BJ (cell line): ENCODE measurements at places on chromosomes 13 and 19.

- no peak for DNase-seq
These were observed 802 bp downstream of the BCAM start for GRCh38 chr19:44809577-44810233.

DNA sequence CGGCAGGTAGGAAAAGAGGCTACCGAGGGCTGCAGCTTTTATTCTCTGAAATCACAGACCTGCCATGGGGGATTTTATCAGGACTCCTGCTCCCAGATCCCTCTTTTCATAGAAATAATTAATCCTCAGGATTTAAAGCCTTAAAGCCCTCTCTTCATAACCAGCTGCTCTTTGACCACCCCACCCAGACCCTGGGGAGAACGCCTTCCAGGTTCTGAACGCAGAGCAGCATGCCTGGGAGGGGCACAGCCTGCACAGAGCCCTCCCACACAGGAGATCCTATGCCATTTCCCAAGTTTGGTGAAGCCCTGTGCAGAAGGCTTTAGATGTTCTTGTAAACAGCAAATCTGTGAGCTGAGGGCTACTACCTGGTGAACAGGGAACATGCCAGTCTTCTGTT lies 91.1 kb downstream of the STOML3 start:
- no peak for DNase-seq

- no peak for DNase-seq
These were observed 19.2 kb downstream of the AXL start for GRCh38 chr19:41238244-41238643.

DNA sequence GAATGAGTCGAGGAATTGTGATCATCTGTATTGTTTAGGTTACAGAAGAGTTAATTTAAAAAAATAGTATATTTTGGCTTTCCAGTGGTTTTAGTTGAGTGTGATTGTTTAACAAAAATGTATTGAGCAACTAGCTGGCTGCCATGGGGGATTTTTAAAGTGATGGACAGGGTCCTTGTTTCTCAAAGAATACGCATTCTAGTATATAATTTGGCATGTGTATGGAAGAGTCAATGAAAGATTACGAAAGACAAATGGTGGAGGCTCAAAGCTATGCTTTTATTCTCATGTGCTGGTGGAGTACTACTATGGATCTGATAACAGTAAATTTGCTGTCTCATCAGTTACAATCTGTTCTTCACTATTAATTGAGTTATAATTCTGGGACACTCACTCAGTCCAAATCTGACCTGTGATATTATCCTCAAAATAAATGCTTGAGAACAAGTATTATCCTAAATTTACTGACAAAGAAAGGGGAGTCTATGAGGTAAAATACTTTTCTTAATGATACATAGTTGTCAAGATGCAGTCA lies 240.0 kb downstream of the GPC6 start:
- DNase-seq: no peak

DNA sequence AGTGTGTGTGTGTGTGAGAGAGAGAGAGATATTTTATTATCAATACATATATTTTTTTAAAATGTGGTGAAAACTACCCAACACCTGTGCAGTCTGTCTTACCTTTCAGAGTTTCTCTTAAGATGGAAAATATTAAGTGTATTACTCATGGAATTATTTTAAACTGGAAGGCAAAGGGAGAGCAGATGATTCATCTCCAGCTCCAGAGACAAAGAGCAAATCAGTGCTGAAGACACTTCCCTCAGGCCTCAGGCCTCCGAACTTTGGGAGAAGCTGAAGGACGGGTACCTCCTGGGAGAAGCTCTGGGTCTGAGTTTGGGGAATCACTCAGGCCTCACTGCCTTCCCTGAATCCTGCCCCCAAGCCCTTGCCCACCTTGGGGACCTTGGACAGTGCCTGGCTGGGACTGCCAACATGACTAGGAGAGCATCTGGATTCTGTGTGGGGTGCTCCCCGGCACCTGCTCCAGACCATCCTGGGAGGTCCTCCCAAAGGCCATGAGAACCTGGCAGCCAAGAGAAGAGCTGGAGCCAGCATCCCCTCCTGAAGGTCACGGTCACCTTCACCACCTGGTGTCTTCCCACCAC lies 170.4 kb upstream of the UBL3 start:
- DNase-seq: no peak

GRCh38 chr19:55447421-55448174 lies 4.5 kb upstream of the SHISA7 start:
- DNase-seq: no peak
